ENCODE measurements at places on chromosomes 12 and 14.

DNA sequence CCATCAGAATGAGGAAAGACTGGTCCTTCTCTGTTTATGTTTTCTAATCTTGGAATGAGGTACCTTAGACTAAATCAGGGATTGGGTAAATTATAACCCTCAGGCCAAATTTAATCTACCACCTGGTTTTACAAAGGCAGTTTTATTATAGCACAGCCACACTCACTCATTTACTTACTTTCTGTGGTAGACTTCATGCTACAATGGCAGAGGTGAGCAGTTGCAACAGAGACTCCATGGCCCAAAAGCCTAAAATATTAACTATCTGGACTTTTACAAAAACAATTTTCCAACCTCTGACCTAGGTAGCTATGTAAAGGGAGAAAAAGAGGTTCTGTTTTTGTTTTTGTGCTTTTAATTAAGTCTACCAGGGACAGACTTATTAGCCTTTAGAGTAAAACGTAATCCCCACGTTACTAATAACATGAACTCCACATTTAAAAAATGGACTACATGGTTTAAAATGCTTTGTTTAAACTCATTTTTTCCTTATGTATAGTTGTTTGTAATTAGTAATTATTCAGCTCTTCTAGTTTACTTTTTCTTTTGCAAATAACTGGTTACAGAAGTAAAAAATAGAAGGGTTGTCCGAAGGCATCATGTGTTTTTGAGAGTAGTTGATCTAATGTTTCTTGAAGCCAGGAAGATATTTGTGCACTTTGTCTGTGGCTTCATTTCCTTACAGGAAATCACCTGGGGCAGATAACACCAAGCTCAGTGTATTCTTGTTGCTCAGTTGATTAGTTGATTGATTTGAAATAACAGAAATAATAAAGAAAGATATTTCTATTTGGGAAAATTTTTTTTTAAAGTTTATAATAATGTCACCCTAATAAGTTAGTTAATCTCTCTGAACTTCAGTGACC, 57.6 kb upstream of the ATP2B1 start:
- peak; percentile 58 for DNase-seq

DNA sequence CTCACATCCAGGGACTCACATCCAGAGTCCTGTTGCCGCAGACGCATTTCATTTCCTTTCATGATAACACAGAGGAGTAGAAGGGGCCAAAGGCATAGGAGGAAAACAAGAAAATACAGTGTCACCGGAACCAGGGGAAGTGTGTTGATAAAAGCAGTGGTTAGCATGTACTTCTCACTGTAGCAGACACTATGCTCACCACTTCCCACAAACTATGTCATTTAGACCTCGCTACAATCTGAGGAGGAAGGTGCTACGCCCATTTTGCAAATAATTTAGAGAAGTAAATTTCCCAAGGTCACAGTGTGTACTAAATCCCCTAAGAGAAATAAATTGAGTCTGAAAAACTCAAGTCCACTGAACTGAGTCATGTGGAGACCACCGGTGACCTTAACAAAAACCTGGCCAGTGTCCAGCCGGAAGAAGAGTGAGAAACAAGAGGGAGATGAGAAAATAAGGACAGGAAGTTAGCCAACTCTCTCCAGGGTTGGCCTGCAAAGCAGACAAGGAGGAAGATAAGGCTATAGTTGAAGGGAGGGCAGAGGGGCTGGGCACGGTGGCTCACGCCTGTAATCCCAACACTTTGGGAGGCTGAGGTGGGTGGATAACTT, 25.8 kb upstream of the TMCC3 start:
- DNase-seq: peak; percentile 63

DNA sequence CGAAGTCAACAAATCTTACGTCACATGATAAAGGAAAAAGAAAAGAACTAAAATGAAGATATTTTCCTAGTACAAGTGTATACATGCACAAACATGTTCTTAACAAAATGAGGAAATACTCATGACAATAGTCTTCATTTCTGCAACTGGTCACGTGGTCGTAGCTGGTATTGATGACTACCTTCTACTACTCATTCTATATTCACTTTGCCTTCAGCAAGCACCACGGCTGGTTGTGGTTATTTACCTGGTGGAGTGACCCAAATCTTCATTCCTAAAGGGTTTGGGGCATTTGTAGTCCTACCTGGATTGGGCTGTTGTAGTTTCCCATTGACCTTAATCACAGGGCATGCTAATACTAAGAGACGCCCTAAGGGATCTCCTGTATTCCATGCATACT, 51.2 kb downstream of the FIGNL2 start:
- DNase-seq: no peak

DNA sequence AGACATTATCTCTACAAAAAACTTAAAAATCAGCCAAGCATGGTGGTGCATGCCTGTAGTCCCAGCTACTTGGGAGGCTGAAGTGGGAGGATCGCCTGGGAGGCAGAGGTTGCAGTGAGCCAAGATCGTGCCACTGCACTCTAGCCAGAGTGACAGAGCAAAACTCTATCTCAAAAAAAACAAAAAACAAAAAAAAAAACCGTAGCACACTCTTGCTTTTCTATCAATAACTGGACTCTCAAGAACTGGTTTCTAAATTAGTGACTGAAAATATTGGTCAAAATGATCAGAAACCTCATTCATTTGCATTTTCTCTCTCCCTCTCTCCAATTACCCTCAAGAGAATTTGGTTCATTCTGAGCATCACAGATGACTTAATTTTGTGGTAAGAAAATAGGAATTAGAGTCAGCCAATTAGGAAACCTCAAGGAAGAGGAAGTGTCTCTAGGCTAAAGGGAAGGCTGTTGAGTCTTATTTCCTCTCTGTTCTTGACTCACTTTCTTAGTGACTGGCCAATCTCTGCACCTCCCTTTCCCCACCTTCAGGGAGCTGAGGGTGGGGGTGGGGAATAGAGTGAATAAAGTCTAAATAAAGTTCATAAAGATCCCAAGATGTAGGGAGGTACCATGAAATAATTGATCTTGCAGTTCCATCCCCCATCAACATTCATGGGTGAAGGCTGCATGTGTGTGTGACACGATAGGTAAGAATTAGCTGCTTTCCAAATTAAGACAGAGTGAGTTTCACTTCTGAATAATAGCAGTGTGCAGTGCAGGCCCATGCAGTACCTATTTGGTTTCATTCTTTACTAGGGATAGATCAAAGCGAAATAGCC, 6.8 kb upstream of the PSMA6 start:
- peak; percentile 91 for DNase-seq

- no peak for DNase-seq
These were observed 15.9 kb downstream of the AREL1 start for GRCh38 chr14:74697011-74697410.

- DNase-seq: no peak
These were observed 1.5 kb upstream of the KTN1 start for GRCh38 chr14:55578511-55578910.

- DNase-seq: peak; percentile 59
These were observed 136.2 kb downstream of the SLCO1B3 start for GRCh38 chr12:20946732-20947131.

DNA sequence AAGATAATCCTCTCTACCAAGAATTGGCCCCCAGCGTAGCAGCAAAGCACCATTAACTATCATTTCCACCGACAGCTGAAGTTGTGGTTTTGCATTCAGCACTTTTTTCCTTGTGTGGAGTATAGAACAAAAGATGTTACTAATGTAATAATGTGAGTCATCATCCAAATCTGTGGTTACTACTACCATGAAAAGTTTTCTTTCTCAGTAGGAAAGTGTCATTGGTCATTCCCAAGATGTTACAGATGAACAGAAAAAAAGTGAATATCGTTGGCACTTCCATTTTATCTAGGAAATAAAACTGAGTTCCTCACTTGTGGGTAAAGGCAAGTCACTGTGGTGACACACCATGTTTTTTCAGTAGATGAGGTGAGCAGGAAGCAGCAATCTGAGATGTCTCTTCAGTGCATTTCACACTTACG, 30.3 kb upstream of the IFNG start:
- no peak for DNase-seq

DNA sequence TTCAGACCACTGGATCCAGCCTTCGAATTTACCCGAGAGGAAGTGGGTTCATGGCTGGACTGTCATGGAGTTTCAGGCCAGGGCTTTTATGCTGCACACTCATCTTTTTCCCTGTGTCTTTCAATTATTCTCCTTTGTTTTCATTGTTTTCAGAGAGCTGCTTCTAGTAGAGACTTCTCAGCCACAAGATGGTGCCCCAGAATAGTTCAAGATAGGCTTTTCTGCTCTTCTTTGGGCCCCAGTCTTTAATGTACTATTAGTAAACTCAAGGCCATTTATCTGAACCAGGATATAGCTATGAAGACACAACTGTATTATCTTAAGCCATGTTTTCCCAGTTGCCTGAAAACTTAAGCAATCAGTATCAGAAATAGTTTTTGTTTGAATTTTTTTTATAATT, 30.4 kb upstream of the PSMA6 start:
- peak; percentile 23 for DNase-seq

DNA sequence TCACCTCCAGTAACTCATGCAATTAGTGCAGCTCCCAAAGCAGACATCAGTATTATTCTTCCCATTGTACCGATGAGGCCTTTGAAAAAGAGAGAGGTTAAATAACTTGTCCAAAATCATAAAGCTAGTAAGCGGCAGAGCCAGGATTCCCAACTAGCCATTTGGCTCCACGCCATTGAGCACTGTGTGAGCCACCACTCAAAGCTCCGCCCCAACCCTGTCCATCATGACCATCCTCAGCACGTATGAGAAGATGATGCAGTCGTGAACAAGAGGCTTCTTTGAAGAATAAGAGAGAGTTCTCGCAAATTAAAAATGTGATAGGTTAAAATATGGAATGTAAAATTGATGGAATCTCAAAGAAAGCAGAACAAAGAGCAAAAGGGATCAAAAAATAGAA, 14.6 kb downstream of the CLMN start:
- no peak for DNase-seq

- no peak for DNase-seq
These were observed 2.5 kb downstream of the TEAD4 start for GRCh38 chr12:2961705-2962104.

DNA sequence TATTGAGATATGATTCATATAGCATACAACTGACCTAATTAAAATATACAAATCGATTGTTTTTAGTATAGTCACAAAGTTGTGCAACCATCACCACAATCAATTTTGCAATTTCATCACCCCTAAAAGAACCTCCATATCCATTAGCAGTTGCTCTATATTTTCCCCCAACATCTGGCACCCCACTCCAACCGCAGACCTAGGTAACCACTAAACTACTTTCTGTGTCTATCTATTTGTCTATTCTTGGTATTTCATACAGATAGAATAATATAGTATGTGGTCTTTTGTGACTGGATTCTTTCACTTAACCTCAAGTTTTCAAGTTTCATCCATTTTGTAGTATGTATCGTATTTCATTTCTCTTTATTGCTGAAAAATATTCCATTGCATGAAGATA, 126.0 kb upstream of the CRY1 start:
- DNase-seq: no peak

DNA sequence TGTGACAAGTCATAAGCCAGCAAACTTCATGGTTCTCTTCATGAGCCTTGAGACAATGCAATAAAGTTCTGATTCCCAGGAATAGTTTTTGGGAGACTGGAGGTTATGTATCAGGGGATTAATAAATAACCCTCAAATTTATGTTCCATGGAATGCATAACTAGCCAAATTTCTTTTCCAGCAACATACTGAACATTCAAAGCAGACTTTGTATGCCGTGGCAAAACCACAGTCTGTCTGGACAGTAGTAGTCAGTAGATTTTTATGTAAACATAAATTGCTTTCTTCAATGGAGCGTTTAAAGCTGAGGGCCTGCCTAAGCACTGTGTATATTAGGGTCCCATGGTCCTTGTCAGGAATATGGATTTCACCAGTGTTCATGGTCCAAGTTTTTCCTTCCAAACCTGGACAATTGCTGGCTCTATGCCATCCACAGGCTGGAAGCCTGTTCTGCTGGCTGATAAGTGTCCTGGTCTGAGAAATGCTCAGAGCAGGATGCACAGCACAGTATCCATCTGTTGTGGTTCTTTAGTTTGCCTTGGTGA, 144.9 kb downstream of the SRGAP1 start:
- no peak for DNase-seq
